ENCODE measurements at places on chromosomes 5 and 9. TPM values are rescaled to one million over a fixed set of nuclear protein-coding genes. Genes with fewer than 3 reads are reported as not detected.
A peak's percentile ranks its signal among the peaks of the same experiment; 100 is the strongest.

DNA sequence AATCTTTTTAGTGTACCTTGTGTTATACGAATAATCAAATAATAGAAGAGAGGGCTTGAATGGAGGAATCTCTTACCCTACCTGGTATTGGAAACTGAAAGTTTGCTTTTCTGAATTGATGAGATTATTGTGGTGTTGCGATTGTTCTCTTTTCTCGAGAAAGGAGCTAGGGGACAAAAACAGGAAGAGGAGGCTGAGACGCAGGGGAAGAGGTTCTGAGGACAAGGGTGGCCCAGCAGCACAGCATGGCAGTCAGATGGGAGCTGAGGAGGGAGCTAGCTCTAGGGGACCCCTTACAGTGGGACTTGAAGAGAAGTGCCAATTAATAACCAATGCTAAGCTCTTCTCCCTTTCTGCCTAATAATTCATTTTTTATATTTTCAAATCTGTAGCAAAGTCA lies 183.3 kb upstream of the DMAC1 start:
- no peak for DNase-seq
- no peak overlapping the region for H3K27ac ChIP-seq
- no peaks in the 10 kb centered on the region for H3K4me1 ChIP-seq
- H3K36me3 ChIP-seq = no peaks in the 10 kb centered on the region

DNA sequence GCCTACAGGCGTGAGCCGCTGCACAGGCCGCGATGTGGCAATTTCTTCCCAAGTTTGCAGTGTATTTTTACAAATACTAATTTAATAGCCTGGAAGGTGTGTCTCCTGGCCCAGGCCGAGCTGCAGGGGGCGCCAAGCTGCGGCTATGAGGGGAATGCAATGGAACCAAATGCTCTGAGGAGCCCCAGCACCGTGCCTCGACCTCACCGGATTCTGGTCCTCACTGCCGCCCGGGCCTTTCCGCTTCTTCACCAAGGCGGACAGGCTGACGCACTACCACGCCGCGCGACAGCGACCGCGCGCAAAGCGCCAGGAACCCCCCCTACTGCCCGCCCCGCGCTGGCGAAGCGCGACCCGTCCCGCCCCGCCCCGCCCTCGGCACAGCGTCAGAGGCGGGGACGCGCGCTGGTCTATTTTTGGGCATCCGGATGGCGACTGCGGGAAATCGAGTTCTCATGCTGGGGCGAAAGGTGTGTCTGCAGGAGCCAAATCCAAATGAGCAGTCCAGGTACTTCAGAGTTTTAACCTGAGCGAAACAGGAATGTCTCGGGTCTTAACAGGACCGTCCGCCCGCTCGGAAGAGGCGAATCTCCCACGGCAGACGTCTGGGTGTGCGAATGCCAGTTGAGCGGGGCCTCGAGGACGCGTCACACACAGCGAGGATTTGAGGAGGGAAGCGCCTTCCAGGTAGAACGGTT lies 31.7 kb upstream of the PRXL2C start:
- H3K4me1 ChIP-seq = no peaks in the 10 kb centered on the region
- H3K27ac ChIP-seq = peak overlapping the region; percentile 31
- H3K36me3 ChIP-seq = no peaks in the 10 kb centered on the region

DNA sequence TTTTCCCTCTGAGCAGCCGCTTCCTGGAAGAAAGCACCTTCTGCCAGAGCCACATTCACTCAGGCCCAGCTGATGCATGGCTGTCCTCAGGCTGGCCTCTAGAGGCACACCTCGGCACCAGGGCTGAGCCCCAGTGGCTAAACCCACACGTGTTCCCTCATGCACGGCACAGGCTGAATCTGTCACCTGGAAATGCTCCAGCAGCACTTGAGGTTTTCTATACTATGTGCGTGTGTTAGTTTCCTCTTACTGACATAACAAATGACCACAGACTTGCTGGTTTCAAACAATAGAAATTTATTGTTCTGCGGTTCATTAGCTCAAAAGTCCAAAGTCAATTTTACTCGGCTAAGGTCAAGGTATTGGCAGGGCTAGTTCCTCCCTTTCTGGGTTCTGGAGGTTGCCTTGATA lies 141.4 kb downstream of the LRRC70 start:
- H3K27me3 ChIP-seq = no peaks in the 10 kb centered on the region
- H3K4me3 ChIP-seq = no peak overlapping the region
- H3K36me3 ChIP-seq = no peaks in the 10 kb centered on the region
- no peak for DNase-seq
- no peak overlapping the region for H3K27ac ChIP-seq

DNA sequence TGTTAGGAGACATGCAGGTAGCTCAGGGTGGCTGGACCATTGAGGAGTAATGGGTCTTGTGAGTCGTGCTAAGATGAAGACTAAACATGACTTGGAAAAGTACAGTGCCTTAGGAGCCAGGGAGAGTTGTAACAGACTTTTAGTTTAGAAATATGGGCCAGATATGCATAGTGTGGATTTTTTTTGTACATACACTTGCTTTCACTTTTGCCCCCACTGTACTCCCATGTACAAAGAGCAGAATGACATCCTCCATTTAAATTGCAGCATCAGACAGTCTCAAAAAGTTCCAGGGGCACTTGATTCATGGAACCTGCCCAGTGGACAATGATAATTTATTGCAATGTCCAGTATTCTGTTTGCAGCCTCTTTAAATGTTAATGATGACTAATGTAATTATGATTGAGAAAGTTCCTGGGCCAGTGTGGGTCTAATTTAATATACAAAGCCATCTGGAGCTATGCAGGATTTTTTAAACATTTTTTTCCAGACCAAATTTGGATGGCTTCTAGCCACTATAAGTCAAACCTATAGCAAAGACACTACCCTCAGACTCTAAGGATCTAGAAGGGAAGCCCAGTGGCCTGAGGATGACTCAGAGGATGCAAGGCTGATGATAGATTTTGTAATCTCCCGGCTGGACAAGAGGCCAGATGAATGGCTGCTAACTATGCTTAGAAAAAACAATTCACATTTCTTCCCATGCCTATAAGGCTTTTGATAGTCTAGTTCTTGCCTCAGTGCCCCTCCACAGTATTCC lies 80.1 kb downstream of the TRPC7 start:
- no peaks in the 10 kb centered on the region for H3K27me3 ChIP-seq
- H3K4me1 ChIP-seq = no peaks in the 10 kb centered on the region
- no peaks in the 10 kb centered on the region for H3K36me3 ChIP-seq
- H3K27ac ChIP-seq = no peak overlapping the region
- no peak for DNase-seq

- no peak overlapping the region for H3K27ac ChIP-seq
- DNase-seq = no peak
- H3K4me3 ChIP-seq = no peak overlapping the region
- no peaks in the 10 kb centered on the region for H3K4me1 ChIP-seq
- H3K27me3 ChIP-seq = peaks cover 5% of the 10 kb centered on the region
Observed at GRCh38 chr5:7779019-7780005, 71.6 kb downstream of the CFAP90 start.

DNA sequence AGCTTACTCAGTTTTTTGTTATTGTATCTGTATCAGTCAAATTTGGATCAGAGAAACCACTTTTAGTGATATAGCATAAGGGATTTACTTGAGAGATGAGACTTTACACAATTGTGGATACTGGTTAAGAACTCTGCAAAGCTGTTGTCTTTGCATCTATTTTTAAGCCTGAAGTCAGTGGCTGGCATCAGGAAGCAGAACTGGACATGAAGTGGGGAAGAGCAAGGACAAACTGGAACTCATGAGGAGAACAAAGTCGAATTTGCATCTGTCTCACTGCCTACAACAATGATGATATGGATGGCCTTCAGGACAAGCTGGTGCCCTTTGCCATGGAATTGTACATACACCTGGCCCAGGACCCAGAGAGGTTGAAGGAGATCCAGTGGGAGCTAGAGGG lies 15.8 kb upstream of the MYORG start:
- H3K36me3 ChIP-seq = no peaks in the 10 kb centered on the region
- H3K27ac ChIP-seq = no peak overlapping the region

- H3K4me3 ChIP-seq = no peak overlapping the region
- no peaks in the 10 kb centered on the region for H3K27me3 ChIP-seq
- DNase-seq = no peak
Observed at GRCh38 chr9:131887680-131888079, 147.8 kb upstream of the RAPGEF1 start.

- DNase-seq = no peak
- peak overlapping the region; percentile 63 for H3K27ac ChIP-seq
- no peak overlapping the region for H3K4me3 ChIP-seq
- no peaks in the 10 kb centered on the region for H3K36me3 ChIP-seq
- peaks cover 18% of the 10 kb centered on the region for H3K4me1 ChIP-seq
Observed at GRCh38 chr9:120931231-120932085, 4.9 kb upstream of the TRAF1 start.

DNA sequence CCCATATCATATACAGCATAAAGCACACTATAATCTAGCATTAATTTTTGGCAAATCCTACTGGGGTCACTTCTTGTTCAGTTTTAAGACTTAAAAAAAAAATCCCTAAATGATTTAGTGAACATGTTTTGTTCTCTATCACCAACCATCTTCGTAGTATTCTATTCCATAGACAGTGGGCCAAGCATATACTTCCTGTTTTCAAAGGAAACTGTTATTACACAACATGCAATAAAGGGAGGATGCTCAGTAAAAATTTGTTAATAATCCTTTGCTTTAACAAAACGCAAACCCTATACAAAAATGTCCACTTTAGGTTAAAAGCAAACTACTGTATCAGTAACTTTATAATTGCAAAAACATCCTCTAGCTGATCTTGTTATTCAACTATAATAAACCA lies 13.0 kb downstream of the CCNH start:
- no peak for DNase-seq
- peaks cover 25% of the 10 kb centered on the region for H3K36me3 ChIP-seq
- H3K4me1 ChIP-seq = peaks cover 24% of the 10 kb centered on the region
- H3K27ac ChIP-seq = no peak overlapping the region

- DNase-seq = no peak
- H3K4me3 ChIP-seq = no peak overlapping the region
- no peaks in the 10 kb centered on the region for H3K27me3 ChIP-seq
- no peak overlapping the region for H3K27ac ChIP-seq
- peaks cover 14% of the 10 kb centered on the region for H3K36me3 ChIP-seq
Observed at GRCh38 chr9:34659592-34660253, 2.7 kb downstream of the CCL27 start.

GRCh38 chr5:36844305-36844704 lies 32.3 kb upstream of the NIPBL start:
- no peak overlapping the region for H3K4me3 ChIP-seq
- H3K27me3 ChIP-seq = no peaks in the 10 kb centered on the region
- no peaks in the 10 kb centered on the region for H3K36me3 ChIP-seq
- H3K4me1 ChIP-seq = no peaks in the 10 kb centered on the region
- no peak for DNase-seq

GRCh38 chr5:56951946-56952691 lies at the start of gene MIER3:
TSS of gene MIER3 (minus strand) at chr5:56952123. CDS start at chr5:56952102, 21 bp downstream.
- no peaks in the 10 kb centered on the region for H3K27me3 ChIP-seq
- H3K4me3 ChIP-seq = peak within 1 kb of the TSS; percentile 100
- H3K4me1 ChIP-seq = peaks cover 13% of the 10 kb centered on the region
- H3K36me3 ChIP-seq = peaks cover 2% of the 10 kb centered on the region

GRCh38 chr5:12335938-12336337 lies 431.7 kb upstream of the CTNND2 start:
- H3K27me3 ChIP-seq = no peaks in the 10 kb centered on the region
- no peak overlapping the region for H3K4me3 ChIP-seq
- H3K27ac ChIP-seq = no peak overlapping the region
- no peak for DNase-seq
- no peaks in the 10 kb centered on the region for H3K4me1 ChIP-seq
- H3K36me3 ChIP-seq = no peaks in the 10 kb centered on the region

DNA sequence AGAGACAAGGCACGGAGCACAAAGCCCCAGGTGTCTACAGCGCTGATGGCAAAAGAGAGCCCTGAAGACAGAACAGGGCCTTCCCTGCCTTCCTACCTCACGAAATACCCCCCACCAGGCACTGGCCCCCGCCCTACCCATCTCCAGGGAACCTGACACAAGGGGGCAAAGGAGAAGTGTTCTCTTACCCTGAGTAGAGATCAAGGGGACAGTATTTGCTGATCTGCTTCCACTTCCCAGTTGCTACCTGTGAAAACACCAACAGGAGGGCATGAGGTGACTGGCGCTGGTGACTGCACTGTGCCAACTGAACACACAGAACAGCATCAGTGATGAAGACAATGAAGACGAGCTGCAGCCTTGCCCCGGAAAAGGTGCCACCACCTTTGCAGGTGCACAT lies 27.4 kb downstream of the IPPK start:
- no peaks in the 10 kb centered on the region for H3K4me1 ChIP-seq
- H3K36me3 ChIP-seq = peaks cover 76% of the 10 kb centered on the region
- DNase-seq = no peak
- H3K4me3 ChIP-seq = no peak overlapping the region
- H3K27ac ChIP-seq = no peak overlapping the region

DNA sequence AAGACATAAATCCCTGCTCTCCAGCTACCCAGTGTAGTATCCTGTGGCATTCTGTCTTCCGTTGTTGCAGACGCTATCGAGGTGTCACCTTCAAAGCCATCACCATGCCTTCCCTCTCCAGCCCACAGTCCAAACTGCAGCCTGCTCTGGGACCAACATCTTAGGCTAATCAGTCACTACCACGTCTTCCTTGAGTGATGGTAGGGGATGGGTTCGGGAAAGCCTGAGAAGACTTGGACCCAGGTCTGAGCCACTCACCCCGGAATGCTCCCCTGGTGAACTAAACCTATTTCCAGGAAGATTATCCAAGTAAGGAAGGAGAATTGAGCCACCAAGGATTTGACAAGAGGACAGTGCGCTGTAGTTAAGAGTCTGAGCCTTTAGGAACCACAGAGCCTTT lies 52.9 kb upstream of the IRX1 start:
- no peak overlapping the region for H3K4me3 ChIP-seq
- DNase-seq = no peak
- no peaks in the 10 kb centered on the region for H3K36me3 ChIP-seq

DNA sequence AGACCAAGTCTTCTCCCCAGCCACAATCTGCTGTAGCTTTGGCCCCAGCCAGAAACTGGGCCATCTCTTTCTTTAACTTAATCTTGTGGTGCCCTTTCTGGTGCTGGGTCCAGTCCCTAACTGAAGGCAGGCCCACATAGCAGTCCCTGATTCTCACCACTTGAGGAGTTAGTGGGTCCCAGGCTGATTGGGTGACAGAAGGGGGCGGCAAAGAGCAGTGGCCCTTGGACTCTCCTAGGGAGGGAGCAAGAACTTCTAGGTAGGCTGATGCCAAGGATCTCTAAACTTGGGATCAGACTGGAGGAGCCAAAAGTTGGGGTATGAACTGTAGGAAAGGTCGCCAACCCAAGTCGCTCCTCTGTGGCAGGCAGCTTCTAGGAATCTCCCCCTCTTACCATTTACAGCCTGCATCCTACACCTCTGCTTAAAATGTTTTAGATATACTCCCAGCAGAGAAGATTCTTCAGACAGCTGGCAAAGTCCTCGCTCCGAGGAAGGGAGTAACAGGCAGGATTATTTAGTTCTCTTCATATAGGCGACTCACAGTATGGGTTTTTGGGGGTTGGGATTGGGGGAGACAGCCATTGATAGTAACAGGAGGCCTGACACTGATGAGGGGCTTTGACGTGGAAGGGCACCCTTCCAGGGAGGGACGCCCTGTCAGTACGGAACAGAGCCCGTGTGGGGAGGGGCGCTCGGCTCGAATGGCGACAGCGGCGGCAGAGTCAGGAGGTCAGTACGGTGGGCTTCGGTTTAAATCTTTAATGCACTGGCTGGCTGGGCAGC lies 2.0 kb upstream of the CCL27 start:
- peak overlapping the region; percentile 62 for H3K4me3 ChIP-seq
- H3K4me1 ChIP-seq = peaks cover 17% of the 10 kb centered on the region
- DNase-seq = peak; percentile 89
- H3K27me3 ChIP-seq = no peaks in the 10 kb centered on the region

The TAF11L9 gene
- not detected for polyA plus RNA-seq

The PDE8B gene
- 0.82 TPM for polyA plus RNA-seq

The ZCCHC9 gene
- polyA plus RNA-seq = 13.5 TPM

The MAMDC4 gene
- polyA plus RNA-seq = 2.4 TPM

The CPLANE1 gene
- 0.75 TPM for polyA plus RNA-seq

The CCDC152 gene
- 5.6 TPM for polyA plus RNA-seq

The CLK4 gene
- 16.8 TPM for polyA plus RNA-seq

Measured in liver (tissue), 10 donors.